ENCODE measurements at places on chromosomes 11 and 22.

- no peak for DNase-seq
These were observed 870.3 kb upstream of the CHORDC1 start for GRCh38 chr11:91093141-91093540.

GRCh38 chr11:22807855-22808570 is 21.6 kb downstream of the SVIP start:
- no peak for DNase-seq

GRCh38 chr11:118441770-118442275 is 5.5 kb downstream of the KMT2A start:
- DNase-seq: no peak

GRCh38 chr11:41720761-41721160 is 261.3 kb upstream of the LRRC4C start:
- DNase-seq: no peak

- DNase-seq: no peak
These were observed 849 bp upstream of the APOBEC3B start for GRCh38 chr22:38981005-38981991.

- no peak for DNase-seq
These were observed 47.6 kb downstream of the ST3GAL4 start for GRCh38 chr11:126403022-126403581.

- DNase-seq: no peak
These were observed 8.5 kb downstream of the RAB6A start for GRCh38 chr11:73752216-73752867.

- DNase-seq: no peak
These were observed 57.5 kb upstream of the PHOX2A start for GRCh38 chr11:72301486-72301885.

DNA sequence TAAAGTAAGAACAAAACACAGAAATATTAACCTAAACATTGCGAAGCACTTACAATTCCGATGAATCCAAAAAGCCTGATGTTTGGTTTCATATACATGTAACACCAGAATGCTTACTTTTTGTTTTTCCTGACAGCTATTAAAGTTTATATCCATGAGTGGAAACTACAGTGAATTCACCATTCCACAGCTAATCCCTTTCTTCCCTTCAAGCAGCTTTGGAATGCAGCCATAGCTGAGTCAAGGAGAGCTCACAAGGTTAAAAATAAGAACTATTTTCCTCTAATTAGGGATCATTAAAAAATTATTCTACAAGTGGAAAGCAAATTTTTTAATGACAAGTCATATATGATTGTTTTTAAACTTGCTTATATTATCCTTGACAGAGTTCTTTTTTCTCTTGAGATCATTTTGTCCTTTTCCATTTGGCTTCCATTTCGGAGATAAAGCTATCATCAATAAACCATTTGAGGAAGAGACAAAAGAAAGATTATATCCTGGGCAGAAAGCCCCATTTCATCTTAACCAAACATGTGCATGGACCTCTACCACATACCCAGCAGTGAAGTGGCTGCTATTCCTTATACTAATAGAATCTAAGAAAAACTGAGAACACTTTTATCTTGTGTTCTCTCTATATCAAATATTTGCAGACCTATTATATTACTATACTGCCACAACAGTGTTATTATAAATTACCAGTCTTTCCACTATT is 19.7 kb upstream of the FIBIN start:
- DNase-seq: no peak

- DNase-seq: no peak
These were observed 92.7 kb upstream of the TBCEL start for GRCh38 chr11:120931057-120931779.

DNA sequence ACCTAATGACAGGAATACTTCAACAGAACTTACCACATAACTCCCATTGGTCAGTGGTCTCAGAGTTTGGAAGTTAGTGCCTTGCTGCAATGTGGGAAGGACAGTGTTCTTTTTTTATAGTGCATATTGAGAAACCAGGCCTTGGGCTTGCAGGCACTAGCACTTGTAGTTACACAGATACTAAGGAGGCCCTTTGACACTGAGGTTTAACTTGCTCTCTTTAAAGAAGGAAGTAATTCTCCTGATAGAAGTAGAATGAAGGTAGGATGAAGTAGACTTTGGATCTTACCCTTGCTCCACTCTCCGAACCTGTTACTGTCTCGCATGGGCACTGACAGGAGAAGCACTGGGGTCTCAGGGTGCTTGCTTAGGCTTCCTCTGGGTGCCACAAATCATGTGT is 31.0 kb upstream of the ST14 start:
- no peak for DNase-seq

- DNase-seq: no peak
These were observed 16.6 kb downstream of the DERL3 start for GRCh38 chr22:23822101-23822671.

- DNase-seq: no peak
These were observed 205.0 kb upstream of the E2F8 start for GRCh38 chr11:19445771-19446170.

DNA sequence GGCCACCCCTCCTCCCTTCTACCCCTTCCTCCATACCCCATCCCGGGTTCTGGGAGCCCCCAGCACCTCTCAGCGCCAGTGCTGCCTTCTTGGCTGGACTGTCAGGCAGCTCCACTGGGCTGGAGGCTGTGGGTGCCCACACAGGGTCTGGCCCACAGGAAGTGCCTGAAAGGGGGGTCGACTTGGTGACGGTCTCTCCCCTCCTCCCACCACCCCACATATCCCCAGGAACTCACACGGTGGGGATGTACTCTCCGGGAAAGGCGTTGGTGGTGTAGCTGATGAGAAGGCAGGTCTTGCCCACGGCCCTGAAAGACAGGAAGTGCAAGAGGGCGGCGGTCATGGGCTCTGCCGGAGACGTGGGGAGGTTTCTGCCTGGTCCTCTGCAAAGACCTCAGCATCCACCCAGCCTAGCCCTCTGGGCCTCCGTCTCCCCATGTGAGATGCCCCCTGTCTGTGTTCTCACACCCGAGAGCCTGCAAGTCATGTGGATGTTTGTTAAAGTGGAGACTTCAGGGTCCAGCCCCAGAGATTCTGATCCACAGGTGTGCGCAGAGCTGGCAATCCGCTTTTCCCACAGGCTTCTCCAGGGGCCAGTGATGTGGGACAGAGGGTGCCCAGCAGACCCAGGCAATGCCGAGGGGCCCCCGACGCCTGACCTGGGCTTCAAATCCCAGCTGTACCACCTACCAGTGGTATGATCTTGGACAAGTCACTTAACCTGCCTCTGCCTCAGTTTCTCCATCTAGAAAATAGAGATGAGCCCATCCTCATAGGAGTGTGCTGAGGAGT is 2.5 kb downstream of the RAC2 start:
- no peak for DNase-seq

- no peak for DNase-seq
These were observed 7.0 kb downstream of the BEST1 start for GRCh38 chr11:61957021-61957770.

DNA sequence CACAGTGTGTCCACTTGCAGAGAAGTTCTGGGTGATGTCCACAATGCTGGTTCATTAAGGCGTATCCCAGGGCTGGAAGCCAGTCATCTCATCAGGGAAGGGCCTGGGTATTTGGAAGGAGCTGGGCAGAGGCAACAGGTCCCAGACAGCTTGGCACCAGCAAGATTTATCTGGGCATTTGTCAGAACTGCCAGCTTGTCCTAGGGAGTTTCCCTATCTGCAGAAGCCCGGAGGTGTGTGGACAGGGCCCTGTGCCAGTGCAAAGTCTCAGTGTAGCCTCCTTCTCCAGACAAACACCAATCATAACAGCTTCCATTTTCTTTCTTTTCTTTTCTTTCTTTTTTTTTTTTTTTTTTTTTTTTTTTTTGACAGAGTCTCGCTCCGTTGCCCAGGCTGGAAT is 125.3 kb upstream of the TIMP3 start:
- no peak for DNase-seq

DNA sequence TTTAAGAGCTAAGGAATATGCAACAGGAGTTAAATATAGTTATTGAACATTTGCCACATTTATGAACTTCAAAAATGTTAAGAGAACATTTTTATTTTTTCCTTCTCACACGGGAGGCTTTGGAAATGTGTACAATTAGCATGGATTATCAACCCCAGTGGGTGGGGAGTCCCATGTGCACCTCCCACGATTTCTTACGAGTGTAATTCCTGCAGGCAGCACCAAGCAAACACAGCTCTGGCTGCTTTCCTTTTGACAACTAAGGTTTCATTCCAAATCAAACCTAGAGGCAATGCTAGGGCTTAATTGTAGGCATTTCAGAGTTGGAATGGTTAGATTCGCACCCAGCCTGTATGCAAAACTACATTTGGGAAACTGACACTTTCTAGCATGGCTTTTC is 460.9 kb downstream of the METTL15 start:
- no peak for DNase-seq

DNA sequence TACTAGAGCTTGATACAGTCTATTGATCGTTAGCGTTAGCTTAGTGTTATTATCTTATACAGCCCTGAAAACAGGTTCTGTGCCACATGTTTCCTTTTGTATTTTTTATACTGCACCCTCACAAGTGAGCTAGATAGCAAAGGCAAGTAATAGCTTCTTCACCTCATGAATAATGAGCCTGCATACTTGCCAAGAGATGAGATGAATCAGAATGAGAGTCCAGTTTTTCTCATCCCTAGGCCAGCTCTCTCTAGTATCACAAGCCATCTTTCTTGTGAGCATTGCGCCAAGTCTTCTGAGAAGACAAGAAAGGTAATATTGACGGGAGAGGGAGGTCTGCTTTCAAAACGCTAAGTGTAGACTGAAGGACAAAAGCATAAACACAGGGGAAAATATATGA is 8.7 kb upstream of the CARD18 start:
- DNase-seq: no peak

DNA sequence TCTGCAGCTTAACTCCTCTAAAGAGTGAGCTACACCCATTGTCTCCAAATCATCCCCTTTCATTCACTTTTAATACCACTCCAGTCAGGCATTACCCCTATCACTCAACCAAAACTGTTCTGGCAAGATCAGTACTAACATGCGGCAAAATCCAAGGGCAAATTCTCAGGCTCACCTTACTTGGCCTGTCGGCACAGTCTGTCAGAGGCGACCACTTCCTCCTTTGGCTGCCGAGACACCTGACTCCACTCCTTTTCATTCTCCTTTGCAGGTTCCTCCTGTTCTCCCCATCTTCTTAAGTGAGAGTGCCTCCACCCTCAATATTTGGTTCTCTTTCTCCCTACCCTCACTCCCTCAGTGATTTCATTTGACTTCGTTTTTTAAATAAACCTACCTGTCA is 4.2 kb downstream of the C11orf91 start:
- no peak for DNase-seq

DNA sequence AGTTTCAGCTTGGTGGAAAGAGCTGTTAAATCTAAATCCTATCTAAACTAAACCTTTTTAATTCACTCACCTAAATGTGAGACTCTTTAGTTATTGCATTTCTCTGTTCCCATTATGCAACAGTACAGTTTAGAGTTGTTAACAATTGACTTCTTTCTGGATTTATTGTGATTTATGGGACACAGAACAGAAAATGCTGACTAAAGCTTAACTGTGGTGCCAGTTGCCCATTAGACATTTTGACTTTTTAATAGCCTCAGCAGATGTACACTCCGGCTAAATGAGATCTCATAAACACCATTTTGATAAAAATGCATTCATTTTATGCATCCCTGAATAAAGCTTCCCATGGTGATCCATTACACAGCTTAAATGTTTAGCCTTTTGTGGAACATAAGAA is 356.6 kb downstream of the CASP12 start:
- no peak for DNase-seq

DNA sequence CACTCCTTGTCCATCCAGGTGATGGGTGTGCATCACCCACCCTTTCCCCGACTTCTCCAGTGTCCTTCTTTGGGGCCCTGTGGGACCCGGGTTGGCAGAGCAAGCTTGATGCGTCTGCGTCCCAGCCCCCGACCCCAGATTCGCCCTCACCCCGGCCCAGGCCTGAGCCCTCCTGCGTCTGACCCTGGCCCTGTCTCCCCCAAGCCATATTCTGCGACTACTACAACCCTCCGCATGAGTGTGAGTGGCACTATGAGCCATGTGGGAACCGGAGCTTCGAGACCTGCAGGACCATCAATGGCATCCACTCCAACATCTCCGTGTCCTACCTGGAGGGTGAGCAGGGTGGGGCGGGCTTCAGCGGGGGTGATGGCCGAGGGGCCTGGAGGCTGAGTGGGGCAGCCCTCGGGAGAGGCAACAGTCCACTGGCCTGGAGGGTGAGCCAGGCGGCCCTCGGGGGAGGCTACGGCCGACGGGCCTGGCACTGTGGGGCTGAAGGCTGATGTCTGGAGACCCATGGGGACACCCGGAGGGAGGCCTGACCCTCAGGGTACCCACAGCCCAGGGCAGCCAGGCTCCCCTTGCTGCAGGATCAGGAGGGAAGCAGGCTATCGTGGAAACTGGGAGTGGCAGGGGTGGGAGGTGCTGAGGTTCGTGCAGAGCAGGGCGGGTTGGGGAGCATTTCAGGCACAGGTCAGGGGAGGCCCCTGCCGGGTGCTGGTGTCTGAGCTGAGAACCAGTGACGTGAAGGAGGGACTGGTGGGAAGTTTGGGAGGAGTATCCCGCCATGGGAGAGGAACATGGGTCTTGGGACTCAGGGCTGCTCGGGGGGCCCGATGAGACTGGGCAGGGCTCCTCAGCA is 15.3 kb downstream of the MUC2 start:
- no peak for DNase-seq

GRCh38 chr11:69126286-69126685 is 29.4 kb upstream of the SMIM38 start:
- no peak for DNase-seq

DNA sequence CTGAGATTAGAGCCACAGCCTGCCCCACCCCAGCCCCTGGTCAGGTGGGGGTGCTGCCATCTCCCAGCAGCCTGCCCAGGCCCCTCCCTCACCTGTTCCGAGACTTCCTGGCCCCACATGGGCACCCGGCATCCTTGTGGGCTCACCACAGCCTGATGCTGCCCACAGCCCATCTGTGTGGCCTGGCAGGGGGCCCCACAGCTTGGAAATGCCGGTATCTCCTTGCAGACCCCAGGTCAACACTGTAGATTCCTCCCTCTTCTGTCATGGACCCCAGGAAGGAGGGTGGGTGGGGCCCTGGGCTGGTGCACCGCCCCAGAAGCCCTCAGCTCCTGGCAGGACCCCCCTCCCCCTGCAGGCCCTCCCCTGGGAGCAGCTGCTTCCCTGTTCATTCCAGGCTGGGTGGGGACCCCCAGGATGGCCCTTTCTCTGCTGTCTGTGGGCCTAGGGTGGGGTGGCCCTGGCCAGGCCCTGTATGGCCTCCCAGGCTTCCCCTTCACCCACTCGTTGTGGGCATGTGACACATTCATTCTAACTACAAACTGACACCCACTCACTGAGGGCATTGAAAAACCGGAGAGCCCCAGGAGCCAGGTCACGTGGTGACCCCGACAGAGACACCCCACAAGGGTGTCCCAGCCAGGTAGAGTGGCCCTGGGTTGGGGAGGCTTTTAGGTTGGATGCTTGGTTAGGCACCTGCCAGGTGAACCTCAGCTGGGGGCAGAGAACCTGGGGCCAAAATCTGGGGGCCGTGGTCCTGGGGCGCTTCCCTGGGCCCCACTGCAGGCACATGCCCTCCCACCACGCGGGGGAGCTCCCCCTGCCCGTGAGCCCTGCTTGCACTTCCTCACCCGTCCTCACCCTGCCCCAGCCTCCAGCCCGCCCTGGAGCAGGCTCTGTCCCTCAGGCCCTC is 44.1 kb upstream of the CCDC188 start:
- no peak for DNase-seq

DNA sequence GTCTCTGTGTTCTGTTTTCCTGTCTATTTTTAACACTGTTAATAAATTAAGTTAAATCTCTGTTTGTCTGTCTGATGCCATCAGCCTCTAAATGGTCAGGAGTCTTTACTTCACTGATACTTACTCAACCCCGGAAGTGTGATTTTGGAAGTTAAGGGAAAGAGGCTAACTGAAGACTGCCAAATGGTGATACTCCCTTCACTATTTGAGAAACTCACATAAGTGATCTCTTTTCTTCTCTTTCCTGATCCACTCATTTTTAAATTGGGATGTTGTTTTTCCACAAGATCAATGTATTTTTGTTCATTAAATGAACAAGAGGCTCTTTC is 389 bp upstream of the CASP12 start:
- DNase-seq: no peak

Measured in cortex of kidney (tissue), 1 donor.